A549 treated with dexamethasone at 1 μM for 4 hours (cell line): ENCODE measurements at places on chromosomes 7 and 10. TPM values are rescaled to one million over a fixed set of nuclear protein-coding genes. Genes with fewer than 3 reads are reported as not detected.

Gene ANXA8L1
- 97.3 to 134 TPM (median 106 TPM) in 5 replicates for total RNA-seq

Gene ZNF394
- 15.6 to 17.3 TPM (median 16.4 TPM) in 5 replicates for total RNA-seq

Gene RGS10
- total RNA-seq, result 46.9 to 54.2 TPM (median 50.6 TPM) in 5 replicates

Gene DLX6
- not detected in 5 replicates for total RNA-seq
